Testis (tissue), 5 donors: ENCODE measurements at places on chromosomes 11 and 22.

GRCh38 chr11:976431-977160, 50.9 kb downstream of the AP2A2 start:
- H3K4me3 ChIP-seq = no peak overlapping the region
- H3K27ac ChIP-seq = no peak overlapping the region
- peaks cover 6% of the 10 kb centered on the region for H3K4me1 ChIP-seq
- no peaks in the 10 kb centered on the region for H3K36me3 ChIP-seq
- H3K27me3 ChIP-seq = no peaks in the 10 kb centered on the region
- peak; percentile 71 for DNase-seq

DNA sequence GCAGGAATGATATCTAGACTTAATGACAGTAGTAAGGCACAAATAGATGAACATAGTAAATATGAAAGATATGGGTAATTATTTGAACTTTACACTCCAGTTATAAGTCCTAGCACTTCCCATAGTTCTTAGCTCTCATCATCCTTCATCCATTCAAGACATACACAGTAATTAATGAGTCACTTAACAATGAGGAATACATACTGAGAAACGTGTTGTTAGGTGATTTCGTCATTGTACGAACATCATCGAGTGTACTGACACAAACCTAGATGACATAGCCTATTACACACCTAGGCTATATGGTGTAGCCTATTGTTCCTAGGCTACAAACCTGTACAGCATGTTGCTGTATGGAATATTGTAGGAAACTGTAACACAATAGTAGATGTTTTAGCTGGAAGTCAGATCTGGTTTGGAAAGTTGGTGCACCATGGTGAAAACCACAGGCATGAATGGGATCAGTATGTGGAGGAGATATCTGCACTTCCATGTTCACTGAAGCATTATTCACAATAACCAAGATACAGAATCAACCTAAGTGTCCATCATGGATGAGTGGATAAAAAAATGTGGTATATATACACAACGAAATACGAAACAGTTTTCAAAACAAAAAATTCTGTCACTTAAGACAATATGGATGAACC, 229.9 kb upstream of the PITPNB start:
- no peaks in the 10 kb centered on the region for H3K27me3 ChIP-seq
- DNase-seq = no peak
- H3K36me3 ChIP-seq = no peaks in the 10 kb centered on the region
- H3K4me1 ChIP-seq = peaks cover 11% of the 10 kb centered on the region
- no peak overlapping the region for H3K4me3 ChIP-seq

DNA sequence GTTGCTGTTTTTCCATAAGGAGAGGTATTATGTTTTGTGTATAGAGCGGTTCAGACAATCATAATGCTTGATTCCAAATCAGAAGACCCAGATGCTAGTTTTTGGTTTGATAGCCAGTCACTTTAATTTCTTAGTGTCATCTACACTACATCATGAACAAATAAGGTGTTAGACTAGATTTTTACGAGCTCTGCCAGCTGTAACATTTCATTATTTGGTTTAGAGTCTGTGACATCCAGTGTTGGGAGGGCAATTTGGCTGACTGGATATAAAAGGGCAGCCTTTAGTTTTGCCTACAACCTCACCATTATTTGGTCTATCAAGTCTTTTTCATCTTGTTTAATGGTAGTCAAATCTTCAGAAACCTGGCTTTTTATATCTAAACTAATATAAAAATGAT, 30.2 kb upstream of the FBXO3 start:
- DNase-seq = no peak
- no peaks in the 10 kb centered on the region for H3K36me3 ChIP-seq
- H3K27ac ChIP-seq = no peak overlapping the region

DNA sequence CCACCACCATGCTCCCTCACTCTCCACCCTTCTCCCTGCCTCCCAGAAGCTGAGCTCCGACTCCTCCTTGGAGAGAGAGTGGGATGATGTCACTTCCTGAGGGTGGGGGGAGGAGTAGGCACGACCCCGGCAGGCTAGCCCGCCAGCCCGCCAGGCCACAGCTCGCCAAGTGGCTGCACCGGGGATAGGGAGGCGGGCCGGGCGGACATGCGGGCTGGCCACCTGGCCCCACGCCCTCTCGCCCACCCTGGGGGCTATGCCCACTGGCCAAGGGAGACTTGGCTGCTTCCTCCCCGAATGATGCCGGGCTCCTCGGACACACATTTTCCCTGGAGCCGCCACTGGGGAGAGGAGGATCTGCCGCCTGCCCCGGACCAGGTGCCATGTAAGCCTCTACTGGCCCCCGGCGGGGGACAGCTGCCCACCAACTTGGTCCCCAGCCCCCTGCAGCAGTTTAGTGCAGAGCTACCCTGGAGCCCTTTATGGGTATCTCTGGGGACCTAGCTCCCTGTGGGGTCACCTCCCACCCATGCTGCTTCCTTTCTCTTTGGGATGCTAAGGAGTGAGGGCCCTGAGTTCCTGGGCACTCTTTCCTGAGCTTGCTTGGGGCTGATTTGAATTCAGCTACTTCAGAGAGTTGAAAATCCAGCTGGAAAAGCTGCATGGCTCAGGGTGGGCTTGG, 33.7 kb upstream of the MYRF start:
- no peak overlapping the region for H3K4me3 ChIP-seq
- H3K27ac ChIP-seq = peak overlapping the region; percentile 50

DNA sequence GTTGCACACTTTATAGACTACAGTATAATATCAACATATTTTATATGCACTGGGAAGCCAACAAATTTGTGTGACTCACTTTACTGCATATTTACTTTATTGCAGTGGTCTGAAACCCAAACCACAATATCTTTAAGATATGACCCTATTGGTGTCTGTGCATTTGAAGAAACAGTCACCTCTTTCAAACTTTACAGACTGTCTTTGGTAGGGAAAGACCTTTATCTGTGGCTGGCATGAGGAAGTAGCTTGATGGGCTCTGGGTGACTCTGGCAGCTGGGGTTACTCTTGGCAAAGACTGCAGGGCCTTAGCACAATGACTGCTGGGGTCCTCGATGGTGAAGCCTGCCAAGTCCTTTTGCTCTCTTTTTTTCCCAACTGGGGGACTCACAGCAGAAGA, 21.3 kb upstream of the ABTB2 start:
- no peaks in the 10 kb centered on the region for H3K36me3 ChIP-seq
- no peak overlapping the region for H3K4me3 ChIP-seq
- H3K27ac ChIP-seq = no peak overlapping the region
- no peaks in the 10 kb centered on the region for H3K4me1 ChIP-seq

- H3K36me3 ChIP-seq = no peaks in the 10 kb centered on the region
- no peak overlapping the region for H3K4me3 ChIP-seq
- no peak overlapping the region for H3K27ac ChIP-seq
- peaks cover 60% of the 10 kb centered on the region for H3K4me1 ChIP-seq
- DNase-seq = no peak
These were observed 85.4 kb downstream of the MICAL2 start for GRCh38 chr11:12195768-12196167.

DNA sequence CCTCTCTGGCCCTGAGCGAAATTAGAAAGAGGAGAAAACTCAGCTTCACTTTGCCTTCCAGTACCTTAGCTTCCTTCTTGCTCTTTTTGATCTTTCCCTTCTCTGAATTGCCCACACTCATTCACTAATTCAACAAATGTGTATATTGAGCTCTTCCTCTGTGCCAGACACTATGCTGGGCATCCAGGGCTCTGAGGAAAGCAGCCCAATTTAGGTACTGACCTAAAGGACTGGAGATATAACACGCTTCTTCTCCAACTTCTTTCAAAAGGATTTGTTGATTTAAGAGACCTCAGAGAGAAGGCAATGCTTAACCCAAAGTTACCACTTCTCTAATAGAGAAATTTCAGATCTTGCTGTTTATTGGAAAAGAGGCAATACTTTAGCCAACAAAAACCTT, 103.6 kb downstream of the TMPRSS5 start:
- no peak for DNase-seq
- H3K27ac ChIP-seq = no peak overlapping the region
- H3K4me3 ChIP-seq = no peak overlapping the region
- H3K4me1 ChIP-seq = no peaks in the 10 kb centered on the region

- no peaks in the 10 kb centered on the region for H3K27me3 ChIP-seq
- H3K4me3 ChIP-seq = peak overlapping the region; percentile 66
- no peaks in the 10 kb centered on the region for H3K36me3 ChIP-seq
- peak overlapping the region; percentile 92 for H3K27ac ChIP-seq
- peak; percentile 36 for DNase-seq
These were observed 72.5 kb upstream of the ZBED5 start for GRCh38 chr11:10930224-10930971.

GRCh38 chr11:2214527-2215229, 43.1 kb upstream of the TH start:
- no peaks in the 10 kb centered on the region for H3K36me3 ChIP-seq
- no peak overlapping the region for H3K27ac ChIP-seq
- H3K4me3 ChIP-seq = no peak overlapping the region

DNA sequence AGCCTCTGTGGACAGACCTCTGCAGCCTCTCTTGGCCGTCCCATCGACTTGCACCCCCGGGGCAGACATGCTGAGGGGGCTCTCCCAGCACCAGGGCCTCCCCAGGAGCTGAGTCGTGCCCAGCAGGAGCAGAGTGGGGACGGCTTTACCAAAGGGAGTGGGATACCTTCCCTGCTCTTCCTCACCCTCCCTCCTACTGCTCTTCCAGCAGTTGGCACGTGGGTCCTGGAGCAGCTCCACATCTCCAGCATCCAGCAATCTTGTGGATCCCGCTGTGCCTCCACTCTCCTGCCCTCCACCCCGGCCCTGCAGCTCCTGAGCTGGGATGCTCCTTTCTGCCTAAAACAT, 854.0 kb downstream of the BRD1 start:
- DNase-seq = no peak
- no peaks in the 10 kb centered on the region for H3K27me3 ChIP-seq
- no peaks in the 10 kb centered on the region for H3K4me1 ChIP-seq
- no peak overlapping the region for H3K4me3 ChIP-seq
- H3K36me3 ChIP-seq = no peaks in the 10 kb centered on the region
- no peak overlapping the region for H3K27ac ChIP-seq

DNA sequence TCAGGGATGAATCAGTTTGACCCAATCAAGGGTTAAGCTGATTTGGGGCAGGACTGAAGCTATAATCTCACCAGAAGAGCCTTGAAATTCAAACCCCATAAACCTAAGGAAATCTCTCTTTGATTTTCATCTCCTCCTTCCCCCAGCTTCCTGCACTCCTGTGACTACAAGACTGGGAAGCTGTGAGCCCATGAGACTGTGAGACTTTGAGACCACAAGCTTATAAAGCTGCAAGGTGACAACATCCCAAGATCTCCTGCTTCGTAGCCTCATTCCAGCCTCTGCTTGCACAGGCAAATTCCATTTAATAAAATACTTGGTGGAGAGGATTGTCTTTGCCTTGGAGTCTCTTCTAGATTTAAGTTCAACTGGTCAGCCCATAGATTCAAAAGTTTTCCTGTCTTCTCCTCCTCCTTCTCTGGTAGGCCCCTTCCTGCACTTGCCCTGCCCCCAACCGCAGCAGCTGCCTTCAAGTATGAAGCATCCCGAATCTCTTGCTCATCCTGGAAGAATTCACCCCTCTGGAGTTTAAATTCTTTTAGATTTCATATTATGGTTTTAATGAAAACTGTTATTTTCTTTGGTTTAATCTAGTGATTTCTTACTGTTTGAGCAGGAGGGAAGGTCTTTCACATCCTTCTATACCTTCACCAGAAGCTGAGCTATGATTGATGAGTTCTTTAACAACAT, 42.1 kb downstream of the PAMR1 start:
- no peak overlapping the region for H3K4me3 ChIP-seq
- no peaks in the 10 kb centered on the region for H3K4me1 ChIP-seq
- no peaks in the 10 kb centered on the region for H3K27me3 ChIP-seq
- no peak for DNase-seq

DNA sequence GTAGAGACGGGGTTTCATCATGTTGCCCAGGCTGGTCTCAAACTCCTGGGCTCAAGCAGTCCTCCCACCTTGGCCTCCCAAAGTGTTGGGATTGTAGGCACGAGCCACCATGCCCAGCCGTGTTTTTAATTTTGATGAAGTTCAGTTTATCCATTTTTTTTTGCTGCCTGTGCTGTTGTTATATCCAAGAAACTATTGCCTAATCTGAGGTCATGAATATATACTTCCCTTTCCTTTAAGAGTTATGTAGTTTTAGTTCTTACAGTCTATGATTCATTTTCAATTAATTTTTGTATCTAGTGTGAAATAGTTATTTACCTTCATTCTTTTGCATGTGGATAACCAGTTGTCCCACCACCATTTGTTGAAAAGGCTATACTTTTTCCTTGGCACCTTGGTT, 50.3 kb upstream of the SORL1-AS1 start:
- H3K36me3 ChIP-seq = no peaks in the 10 kb centered on the region
- no peaks in the 10 kb centered on the region for H3K4me1 ChIP-seq
- DNase-seq = no peak
- H3K27ac ChIP-seq = no peak overlapping the region
- no peak overlapping the region for H3K4me3 ChIP-seq

- no peak for DNase-seq
- H3K4me1 ChIP-seq = peaks cover 58% of the 10 kb centered on the region
- H3K27me3 ChIP-seq = no peaks in the 10 kb centered on the region
- peak overlapping the region; percentile 86 for H3K4me3 ChIP-seq
These were observed 1.8 kb downstream of the AHNAK start for GRCh38 chr11:62544581-62545436.

DNA sequence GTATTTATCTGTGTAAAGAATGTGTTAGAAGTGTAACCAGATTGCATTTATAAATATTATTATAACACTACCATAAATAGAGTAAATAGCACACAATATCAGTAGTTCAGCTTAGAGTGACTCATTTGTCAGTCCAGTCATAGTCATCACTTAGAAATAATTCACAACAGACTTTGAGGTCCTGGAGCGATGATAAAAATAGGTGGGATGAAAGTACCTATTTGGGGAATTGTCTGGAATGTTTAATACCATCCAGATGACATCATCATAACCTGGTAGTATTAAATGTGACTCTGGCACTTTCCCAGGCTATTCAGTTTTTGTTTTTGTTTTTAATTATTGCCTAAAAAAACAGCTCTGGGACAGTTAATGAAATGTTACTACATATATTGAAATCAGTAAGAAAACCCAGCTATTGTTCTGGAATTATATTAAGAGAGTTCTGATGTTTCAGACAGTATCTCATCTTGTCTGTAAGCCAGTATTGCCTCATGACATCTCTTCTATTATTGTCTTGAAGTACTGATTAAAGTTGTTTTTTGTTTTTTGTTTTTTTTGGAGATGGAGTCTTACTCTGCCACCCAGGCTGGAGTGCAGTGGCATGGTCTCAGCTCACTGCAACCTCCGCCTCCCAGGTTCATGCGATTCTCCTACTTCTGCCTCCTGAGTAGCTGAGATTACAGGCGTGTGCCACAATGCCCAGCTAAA, 74.8 kb downstream of the SIK2 start:
- H3K4me1 ChIP-seq = no peaks in the 10 kb centered on the region
- H3K27me3 ChIP-seq = no peaks in the 10 kb centered on the region
- no peak overlapping the region for H3K27ac ChIP-seq
- no peak overlapping the region for H3K4me3 ChIP-seq

- no peak overlapping the region for H3K27ac ChIP-seq
- no peak overlapping the region for H3K4me3 ChIP-seq
- H3K27me3 ChIP-seq = no peaks in the 10 kb centered on the region
- DNase-seq = no peak
These were observed 45.6 kb upstream of the CHRM4 start for GRCh38 chr11:46437122-46437689.
